Foreskin melanocyte (primary cell): ENCODE measurements at places on chromosomes 2 and 18.
A peak's percentile ranks its signal among the peaks of the same experiment; 100 is the strongest.

DNA sequence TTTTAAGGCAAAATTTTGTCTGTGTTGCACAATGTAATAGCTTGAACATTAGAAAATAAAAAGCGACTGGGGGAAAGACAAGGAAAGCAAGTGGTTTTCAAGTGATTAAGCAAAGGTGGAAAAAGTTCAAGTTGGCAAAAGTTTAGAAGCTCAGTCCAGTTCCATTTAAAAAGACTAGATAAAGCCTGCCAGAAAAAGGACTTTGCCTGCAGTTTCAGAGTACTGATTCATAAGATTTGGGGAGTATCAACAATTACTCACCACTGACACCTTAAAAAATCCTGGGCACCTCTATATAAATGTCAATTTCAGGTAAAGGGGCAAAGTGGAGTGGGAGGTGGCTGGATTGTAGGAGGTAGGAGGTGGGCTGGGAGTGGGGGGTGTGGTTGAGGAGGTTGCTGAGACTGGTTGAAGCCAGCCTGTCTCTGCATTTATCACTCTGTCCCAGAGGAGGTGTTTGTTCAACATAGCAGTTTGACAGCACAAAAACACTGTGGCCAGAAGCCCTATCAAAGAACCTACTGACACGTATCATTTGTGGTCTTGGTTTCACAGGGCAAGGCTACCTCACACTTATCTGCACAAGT is 14.6 kb downstream of the ZEB2 start:
- DNase-seq = no peak

- DNase-seq = no peak
Observed at GRCh38 chr2:25895610-25896009, 17.3 kb upstream of the ASXL2 start.

DNA sequence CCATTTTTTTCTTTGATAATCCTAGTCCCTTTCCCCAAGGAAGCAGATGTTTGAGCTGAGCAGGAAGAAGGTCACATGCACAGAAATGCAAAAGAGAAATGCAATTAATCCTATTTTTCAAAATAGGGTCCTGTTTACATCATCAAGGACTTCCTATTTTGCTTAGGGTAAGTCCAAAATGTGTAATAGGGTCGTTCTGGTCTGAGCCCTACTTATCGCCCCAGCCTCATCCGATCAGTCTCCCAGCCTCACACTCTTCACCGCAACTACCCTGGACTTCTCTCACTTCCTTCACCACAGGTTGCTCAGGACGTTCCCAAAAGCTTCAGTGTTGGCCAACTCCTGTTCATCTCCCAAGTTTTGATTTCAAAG is 32.8 kb downstream of the FOSL2 start:
- no peak for DNase-seq

GRCh38 chr18:79540161-79540903 is 139.3 kb upstream of the CTDP1 start:
- DNase-seq = peak; percentile 75

- no peak for DNase-seq
Observed at GRCh38 chr18:69123421-69123820, 277.3 kb upstream of the DOK6 start.

- peak; percentile 24 for DNase-seq
Observed at GRCh38 chr2:229800997-229801754, 86.8 kb upstream of the DNER start.

GRCh38 chr2:150585221-150585971 is 97.9 kb upstream of the RND3 start:
- no peak for DNase-seq

GRCh38 chr2:120360307-120360855 is 14.4 kb downstream of the INHBB start:
- no peak for DNase-seq

- DNase-seq = peak; percentile 99
Observed at GRCh38 chr2:45782436-45782835, 131.0 kb downstream of the PRKCE start.

- no peak for DNase-seq
Observed at GRCh38 chr2:224363281-224363680, 38.6 kb downstream of the FAM124B start.

- no peak for DNase-seq
Observed at GRCh38 chr2:28025123-28025522, 134.6 kb downstream of the BABAM2 start.

DNA sequence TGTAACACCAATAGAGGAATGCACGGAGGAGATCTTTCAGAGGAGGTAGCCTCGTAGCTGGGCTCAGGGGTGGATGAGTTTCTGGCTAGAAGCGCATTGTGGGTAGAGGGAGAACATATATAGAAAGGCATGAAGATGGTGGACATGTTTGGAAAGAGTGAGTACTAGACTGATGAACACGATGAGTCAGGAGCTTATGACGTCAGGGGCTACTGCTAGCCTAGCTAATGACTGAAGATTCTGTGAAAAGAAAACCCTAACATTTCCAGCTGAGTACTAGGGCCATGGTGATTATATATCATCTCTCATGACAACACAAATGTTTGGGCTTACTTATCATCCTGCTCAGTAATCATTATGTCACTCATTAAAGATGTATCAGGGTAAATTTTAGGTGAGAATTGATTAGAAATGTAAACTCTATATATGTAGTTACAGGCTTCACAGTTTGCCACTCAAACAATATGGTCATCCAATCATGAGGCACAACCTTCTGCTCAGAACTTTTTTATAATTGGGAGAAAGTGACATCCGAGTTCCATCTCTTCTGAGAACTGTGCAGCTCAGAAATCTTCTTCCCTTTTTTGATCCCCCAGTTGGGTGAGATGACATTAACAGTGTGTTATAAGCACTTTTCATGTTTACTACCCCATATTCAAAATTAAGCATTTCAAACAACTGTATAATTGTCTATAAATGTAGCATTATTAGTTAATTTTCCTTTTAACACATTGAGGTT is 22.2 kb upstream of the IL1RN start:
- DNase-seq = no peak

- DNase-seq = no peak
Observed at GRCh38 chr2:130389358-130389757, 33.5 kb downstream of the PTPN18 start.
